Right kidney (tissue), 9 donors: ENCODE measurements at places on chromosomes 11 and 22.

GRCh38 chr22:20080776-20081654 lies 974 bp downstream of the DGCR8 start:
- peak; percentile 58 for DNase-seq

GRCh38 chr22:19887256-19887985 lies 32.7 kb upstream of the GNB1L start:
- no peak for DNase-seq

DNA sequence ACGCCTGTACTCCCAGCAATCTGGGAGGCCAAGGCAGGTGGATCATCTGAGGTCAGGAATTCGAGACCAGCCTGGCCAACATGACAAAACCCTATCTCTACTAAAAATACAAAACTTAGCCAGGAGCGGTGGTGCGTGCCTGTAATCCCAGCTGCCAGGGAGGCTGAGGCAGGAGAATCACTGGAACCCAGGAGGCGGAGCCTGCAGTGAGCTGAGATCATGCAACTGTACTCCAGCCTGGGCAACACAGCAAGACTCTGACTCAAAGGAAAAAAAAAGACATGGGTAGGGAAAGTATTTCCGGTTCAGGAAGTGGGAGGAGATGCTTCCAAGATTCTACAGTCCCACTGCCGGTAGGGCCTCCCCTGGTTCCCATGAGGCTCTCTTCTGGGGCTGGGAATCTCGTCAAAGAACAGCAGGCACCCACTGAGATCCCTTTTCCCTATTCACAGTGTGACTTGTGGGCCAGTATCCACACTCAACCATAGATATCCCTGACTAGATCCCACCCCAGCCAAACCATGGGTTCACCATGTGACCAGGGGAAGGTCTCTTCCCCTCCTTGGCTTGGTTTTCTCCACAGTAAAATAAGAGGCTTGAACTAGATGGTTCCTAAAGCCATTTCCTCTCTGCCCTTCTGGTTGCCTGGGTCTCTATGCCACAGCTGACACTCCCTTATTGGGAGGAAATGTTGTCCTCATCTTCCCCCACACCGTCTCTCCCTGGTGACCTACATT lies 443.3 kb downstream of the BUD13 start:
- no peak for DNase-seq

DNA sequence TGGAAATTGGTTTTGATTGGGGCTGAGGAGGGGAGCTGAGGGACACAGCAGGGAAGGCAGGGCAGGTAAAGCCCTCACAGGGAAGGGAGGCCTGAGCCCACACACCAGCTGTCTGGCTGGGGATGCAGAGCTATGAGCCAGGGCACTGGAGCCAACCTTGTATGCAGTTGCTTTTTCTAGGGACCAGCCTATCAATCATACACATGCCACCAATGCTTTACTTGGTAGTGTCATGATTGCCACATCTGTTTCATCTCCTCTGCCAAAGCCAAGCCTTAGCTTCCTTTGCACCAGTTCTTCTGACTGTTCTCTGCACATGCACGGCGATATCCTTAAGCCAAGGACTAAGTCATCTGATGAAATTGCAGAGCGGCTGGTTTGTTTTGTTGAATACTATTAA lies 207.1 kb upstream of the PLET1 start:
- DNase-seq: no peak

DNA sequence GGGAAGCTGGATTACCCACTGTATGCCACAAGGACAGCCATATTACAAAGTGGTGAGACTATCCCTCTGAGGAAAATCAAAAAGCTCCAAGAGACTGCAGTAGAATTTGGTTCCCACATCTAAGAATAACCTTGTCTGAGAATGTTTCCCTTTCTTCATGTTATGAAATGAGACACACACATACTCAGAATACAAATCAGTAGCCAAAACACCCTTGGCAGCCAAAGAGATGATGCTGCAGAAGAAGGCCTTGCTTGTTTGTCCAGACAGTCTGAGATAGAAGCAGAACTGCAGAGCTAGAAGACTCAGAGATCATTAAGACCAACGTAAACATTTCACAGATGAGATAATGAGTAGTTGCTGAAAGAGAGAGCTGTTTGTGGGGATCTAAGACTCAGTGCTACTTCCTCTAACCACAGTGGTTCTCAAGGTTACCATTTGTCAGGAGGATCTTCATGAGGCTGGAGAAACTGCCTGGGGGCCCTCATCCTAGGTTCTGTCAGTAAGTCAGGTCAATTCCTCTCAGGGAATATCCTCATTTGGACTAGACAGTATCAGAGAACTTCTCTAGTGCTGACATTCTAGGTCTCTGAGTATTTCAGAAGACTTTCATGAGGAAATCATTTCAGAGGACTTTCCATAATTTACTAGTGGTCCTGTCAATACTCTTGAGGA lies 38.9 kb downstream of the RELT start:
- DNase-seq: no peak

DNA sequence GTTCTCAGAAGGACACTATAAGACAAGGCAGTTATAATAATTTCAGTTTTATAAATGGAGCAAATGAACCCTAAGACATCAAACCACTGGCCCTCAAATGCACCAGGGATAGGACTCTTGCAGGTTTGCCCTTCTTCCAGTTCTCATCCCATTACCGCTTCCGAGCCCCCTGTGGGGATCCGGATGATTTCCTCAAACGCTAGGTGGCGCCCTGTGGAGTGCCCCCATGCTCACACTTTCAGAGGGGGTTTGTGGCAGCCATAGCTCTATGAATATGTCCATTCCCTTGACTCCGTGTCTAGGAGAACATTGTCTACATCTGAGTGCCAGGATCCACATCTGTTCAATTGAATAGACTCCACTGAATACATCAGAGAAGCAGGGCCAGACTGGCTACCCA lies 816.3 kb downstream of the NTM start:
- DNase-seq: no peak

DNA sequence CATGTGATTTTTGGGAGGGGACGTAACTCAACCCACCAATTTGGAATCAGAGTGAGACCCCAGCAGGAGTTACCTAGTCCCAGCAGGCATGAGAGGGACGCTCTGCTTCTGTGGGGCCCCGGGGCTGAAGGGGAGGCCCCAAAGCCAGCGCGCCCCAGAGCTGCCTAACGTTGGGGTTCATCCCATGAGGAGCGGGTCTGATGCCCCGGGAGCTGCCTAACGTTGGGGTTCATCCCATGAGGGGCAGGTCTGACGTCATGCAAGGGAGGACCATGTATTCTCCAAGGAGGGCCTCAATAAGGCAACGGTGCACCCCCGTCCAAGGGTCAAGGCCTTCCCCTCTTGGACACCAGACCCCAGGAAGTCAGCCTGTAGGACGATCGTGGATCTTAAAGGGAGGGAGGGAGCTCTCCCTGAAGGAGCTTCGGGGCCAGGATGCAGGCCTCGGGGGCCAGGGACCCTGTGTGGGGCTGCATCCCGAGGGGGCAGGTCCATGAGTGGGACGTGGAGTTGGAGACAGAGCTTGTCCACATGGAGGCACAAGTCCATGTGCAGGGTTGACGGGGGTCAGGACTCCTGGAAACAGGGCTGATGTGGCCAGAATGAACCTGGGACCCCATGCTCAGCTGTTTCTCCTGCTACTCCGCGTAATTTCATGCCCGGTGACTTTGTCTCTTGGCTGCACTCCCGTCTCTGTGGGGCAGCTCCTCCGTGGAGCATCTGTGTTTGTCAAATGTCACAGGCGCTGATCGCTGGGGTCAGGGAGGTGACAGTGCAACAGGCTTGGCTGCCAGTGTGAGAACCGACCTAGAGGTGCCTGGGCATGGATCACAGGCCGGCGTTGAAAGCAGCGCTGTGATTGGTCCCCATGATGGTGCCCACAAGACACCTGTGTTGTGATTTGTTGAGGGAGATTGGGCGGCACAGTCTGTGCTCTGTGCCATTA lies 1029.1 kb downstream of the BRD1 start:
- no peak for DNase-seq

DNA sequence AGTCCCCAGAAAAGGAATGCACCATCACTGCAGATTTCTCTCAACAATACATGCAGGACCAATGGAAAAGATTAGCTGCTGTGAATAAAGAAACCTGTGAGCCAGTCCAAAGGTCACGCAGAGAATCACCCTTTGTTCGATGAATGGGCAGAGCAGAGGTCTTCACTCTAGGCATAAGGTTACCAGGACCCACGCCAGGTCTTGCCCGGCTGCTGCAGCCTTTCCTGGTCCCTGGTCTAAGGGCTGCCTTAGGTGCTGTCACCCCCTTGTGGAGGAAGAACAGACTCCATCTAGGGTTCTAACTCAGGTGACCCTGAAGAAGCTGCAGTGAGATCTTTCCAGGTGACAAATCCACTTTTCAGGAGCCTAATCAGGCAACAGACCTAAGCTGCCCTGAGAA lies 29.0 kb upstream of the NAP1L4 start:
- no peak for DNase-seq

DNA sequence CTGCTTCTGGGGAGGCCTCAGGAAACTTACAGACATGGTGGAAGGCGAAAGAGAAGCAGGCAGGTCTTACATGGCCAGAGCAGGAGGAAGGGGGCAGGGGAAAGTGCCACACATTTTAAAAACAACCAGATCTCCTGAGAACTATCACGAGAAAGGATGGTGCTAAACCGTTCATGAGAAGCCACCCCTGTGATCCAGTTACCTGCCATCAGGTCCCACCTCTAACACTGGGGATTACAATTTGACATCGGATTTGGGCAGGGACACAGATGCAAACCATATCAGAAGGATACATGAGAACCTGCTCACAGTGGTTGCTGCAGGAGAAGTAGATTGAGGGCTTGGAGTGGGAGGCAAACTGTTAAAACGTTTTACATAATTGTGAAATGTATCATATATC lies 152.2 kb downstream of the ADAMTS15 start:
- no peak for DNase-seq

- no peak for DNase-seq
These were observed 196.0 kb downstream of the CEP164 start for GRCh38 chr11:117523680-117524079.

DNA sequence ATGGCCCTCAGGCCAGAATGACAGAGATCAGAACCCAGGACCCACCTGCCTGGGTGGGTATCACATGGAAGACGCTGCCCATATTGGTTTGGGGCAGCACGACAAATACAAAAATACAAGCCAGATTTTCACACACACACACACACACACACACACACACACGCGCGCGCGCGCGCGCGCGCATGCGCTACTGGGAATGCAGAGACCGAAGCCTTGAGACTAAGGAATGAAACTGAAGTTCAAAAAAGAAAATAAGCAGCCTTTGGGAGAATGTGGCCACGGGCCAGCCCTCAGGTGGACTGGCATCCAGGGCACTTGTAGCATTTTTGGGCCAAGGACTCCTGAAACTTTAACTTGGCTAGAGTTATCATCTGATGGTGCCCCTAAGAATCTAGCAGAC lies 21.3 kb upstream of the NUP50 start:
- no peak for DNase-seq

- DNase-seq: no peak
These were observed 774 bp upstream of the MRGPRG start for GRCh38 chr11:3219281-3219892.

DNA sequence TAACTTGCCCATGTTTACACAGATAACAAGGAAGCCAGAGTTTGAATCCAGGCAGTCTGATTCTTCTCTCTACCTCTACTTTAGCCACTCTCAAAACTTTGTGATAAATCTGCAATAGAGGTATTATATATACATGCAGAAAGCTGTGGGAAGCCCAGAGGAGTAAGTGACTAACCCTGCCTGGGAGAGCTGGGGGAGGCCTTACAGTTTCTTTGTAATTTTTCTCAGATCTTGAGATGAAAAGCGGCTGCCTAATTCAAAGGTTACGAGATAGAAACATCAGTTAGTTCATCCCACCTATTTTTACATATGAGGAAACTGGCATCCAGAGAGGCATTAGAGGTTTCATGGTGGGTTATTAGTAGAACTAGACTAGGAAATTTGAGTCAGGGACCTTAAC lies 4.9 kb downstream of the STIM1 start:
- DNase-seq: no peak

GRCh38 chr11:70506986-70507385 lies 108.7 kb downstream of the CTTN start:
- DNase-seq: no peak

DNA sequence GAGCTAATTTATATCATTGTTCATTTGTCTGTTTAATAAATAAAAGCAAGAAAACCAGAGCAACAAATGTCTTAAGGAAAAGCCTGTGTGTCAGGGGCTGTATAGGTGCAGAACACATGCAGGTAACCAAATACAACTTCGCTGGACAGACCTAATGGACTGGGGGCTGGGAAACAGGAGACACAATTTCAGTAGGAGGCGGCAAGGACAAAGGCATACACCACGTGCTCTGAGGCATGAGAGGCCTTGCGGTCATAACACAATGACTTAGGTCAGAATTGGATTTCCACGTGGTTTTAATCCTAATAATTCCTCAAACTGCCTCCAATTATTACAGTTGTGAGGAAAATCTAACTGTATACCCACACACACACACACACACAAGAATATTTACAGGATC lies 8.7 kb upstream of the GLB1L3 start:
- no peak for DNase-seq

DNA sequence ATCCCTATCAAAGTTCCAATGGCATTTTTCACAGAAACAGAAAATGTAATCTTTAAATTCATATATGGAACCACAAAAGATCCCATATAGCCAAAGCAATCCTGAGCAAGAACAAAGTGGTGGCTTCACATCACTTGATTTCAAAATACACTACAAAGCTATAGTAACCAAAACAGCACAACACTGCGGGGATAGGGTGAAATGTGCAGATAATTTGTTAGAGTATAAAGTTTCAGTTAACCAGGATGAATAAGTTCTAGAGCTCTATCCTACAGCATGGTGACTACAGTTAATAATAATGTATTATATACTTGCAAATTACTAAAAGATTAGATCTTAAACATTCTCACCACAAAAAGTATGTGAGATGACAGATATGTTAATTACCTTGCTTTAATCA lies 55.5 kb downstream of the MAPK1 start:
- DNase-seq: no peak
